ENCODE measurements at places on chromosomes 16 and 17. TPM values are rescaled to one million over a fixed set of nuclear protein-coding genes. Genes with fewer than 3 reads are reported as not detected.

- peaks cover 15% of the 10 kb centered on the region for H3K4me1 ChIP-seq
- no peak overlapping the region for H3K27ac ChIP-seq
- peaks cover 1% of the 10 kb centered on the region for H3K36me3 ChIP-seq
- H3K27me3 ChIP-seq = no peaks in the 10 kb centered on the region
- H3K4me3 ChIP-seq = peak overlapping the region; percentile 40
Measured at GRCh38 chr16:88649195-88649923, 1.5 kb downstream of the CYBA start.

- no peak overlapping the region for H3K4me3 ChIP-seq
- peaks cover 28% of the 10 kb centered on the region for H3K4me1 ChIP-seq
- peaks cover 4% of the 10 kb centered on the region for H3K36me3 ChIP-seq
- no peak overlapping the region for H3K27ac ChIP-seq
- DNase-seq = no peak
Measured at GRCh38 chr16:85615014-85615851, 2.1 kb downstream of the GSE1 start.

DNA sequence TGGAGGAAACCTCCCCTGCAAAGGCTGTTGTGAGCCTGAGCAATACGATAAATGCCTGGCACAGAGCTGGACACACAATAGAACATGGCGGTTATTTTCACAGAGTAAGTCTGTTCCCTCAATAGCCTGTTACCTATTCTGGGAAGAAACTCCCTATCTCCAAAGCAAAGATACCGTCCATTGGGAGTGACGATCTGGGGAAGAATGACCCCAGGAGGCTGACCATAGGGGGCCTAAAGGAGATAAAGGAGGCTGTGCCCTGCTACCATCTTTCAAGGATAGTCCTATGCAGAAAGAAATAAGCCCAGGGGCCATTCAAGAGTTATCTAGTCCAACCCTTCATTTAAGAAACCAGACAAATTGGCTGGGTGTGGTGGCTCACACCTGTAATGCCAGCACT, 4.1 kb upstream of the AXIN2 start:
- H3K27me3 ChIP-seq = no peaks in the 10 kb centered on the region
- H3K4me3 ChIP-seq = no peak overlapping the region
- peaks cover 25% of the 10 kb centered on the region for H3K4me1 ChIP-seq
- no peak overlapping the region for H3K27ac ChIP-seq

DNA sequence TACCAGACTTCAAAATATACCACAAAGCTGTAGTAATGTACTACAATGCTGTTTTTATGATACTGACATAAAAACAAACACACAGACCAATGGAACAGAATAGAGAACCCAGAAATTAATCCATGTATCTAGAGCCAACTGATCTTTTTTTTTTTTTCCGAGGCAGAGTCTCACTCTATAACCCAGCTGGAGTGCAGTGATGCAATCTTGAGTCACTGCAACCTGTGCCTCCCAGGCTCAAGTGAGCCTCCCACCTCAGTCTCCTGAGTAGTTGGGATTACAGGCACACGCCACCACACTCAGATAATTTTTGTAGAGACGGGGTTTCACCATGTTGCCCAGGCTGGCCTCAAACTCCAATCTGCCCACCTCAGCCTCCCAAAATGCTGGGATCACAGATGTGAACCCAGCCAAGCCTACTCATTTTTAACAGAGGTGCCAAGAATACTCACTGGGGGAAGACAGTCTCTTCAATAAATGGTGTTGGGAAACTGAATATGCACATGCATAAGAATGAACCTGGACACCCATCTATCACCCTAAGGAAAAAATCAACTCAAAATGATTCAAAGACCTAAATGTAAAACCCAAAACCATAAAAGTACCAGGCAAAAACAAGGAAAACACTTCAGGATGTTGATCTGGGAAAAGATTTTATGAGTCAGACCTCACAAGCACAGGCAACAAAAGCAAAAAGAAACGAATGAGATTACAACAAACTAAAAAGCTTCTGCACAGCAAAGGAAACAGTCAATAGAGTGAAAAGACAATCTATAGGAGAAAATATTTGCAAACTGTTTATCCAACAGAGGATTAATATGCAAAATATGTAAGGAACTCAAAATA, 63.1 kb downstream of the STX8 start:
- no peak for DNase-seq
- H3K27me3 ChIP-seq = no peaks in the 10 kb centered on the region
- peak overlapping the region; percentile 52 for H3K27ac ChIP-seq
- no peak overlapping the region for H3K4me3 ChIP-seq
- H3K4me1 ChIP-seq = peaks cover 19% of the 10 kb centered on the region
- H3K36me3 ChIP-seq = peaks cover 20% of the 10 kb centered on the region

DNA sequence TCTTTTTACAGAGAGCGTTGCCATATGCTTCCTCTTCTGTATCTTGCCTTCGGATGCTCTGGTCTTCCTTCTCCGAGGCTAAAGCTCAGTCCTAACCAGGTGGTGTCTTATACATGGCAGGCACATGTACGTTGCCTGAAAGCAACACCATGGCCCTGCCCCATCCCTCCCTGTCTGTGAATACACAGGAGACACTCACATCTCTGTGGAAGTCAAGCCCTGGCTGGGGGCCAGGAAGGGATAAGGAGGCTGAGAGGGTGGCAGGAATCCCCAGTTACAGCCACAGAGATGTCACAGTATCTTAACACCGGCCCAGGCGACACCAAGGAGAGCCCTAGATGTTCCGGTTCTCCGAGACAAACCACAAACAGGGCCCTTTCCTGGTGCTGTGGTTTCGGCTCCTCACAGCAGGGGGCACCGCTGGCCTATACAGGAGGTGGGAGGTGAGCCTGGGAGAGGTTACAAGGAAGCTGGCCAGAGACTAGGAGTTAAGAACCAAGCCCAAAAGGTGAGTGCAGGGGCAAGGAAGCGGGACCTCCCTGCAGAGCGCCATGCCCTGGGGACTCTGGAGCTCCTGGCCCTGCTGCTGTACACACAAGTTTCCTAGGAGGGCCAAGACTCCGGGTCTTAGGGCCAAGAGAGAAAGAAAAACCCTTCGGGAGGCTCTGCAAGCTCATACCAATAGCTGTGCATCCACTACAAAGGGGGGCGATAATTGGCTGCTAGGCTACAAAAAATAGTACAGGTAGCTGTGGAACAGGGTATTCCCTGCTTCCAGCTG, 41.7 kb downstream of the SRL start:
- no peak overlapping the region for H3K4me3 ChIP-seq
- H3K36me3 ChIP-seq = no peaks in the 10 kb centered on the region
- H3K27me3 ChIP-seq = no peaks in the 10 kb centered on the region
- no peak overlapping the region for H3K27ac ChIP-seq

- DNase-seq = no peak
- H3K27ac ChIP-seq = no peak overlapping the region
- no peak overlapping the region for H3K4me3 ChIP-seq
- H3K36me3 ChIP-seq = peaks cover 27% of the 10 kb centered on the region
- H3K4me1 ChIP-seq = peaks cover 2% of the 10 kb centered on the region
Measured at GRCh38 chr17:68133346-68134045, 98.0 kb downstream of the KPNA2 start.

GRCh38 chr17:56960596-56961538, at the start of gene COIL:
TSS of gene COIL (minus strand) at chr17:56961050. CDS start at chr17:56961019, 31 bp downstream.
- H3K4me1 ChIP-seq = peaks cover 16% of the 10 kb centered on the region
- H3K36me3 ChIP-seq = no peaks in the 10 kb centered on the region
- peak within 1 kb of the TSS; percentile 86 for H3K27ac ChIP-seq
- no peaks in the 10 kb centered on the region for H3K27me3 ChIP-seq
- peak within 1 kb of the TSS; percentile 78 for H3K4me3 ChIP-seq

DNA sequence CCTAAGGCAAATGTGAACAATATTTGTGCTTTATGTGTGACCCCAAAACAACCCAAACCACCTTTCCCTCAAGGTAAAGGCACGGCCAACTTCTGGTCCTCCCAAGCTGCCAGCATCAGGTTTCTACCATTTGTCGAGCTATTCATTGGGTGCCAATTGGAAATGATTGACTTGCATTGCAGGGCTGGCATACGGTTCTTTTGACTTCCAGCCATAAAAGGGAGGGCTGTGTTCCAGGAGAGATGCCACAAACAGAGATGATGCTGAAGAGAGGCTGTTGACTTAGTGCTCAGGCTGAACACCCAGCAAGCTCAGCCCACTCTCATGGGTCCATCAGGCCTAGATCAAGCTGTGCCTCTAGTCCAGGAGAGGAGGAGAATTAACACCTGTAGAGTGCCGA, 252.4 kb downstream of the GRIN2A start:
- H3K27ac ChIP-seq = no peak overlapping the region
- H3K4me1 ChIP-seq = no peaks in the 10 kb centered on the region
- H3K27me3 ChIP-seq = no peaks in the 10 kb centered on the region
- no peak for DNase-seq

DNA sequence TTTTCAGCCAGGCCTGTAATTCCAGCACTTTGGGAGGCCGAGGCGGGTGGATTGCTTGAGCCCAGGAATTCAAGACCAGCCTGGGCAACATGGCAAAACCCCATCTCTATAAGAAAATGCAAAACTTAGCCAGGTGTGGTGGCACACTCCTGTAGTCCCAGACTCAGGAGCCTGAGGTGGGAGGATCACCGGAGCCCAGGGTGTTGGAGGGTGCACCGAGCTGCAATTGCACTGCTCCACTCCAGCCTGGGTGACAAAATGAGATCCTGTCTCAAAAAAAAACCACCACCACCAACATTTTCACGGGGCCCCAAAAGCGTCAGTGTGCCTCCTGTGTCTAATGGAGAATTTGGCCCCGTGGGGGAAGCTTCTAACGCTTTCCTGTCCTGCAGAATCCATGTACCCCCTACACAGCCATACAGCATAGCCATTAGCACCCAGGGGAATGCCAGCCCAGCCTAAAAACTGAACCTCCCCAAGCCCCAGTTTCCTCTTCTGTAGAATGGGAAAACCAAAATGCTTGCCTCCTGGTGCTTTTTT, 22.2 kb upstream of the MAP3K14 start:
- H3K27ac ChIP-seq = no peak overlapping the region
- no peaks in the 10 kb centered on the region for H3K36me3 ChIP-seq
- no peak for DNase-seq
- H3K27me3 ChIP-seq = no peaks in the 10 kb centered on the region
- H3K4me1 ChIP-seq = peaks cover 39% of the 10 kb centered on the region
- no peak overlapping the region for H3K4me3 ChIP-seq

CDH5 gene
- total RNA-seq = 0.31 TPM

GRCh38 chr16:66260522-66261254, 105.8 kb upstream of the CDH5 start:
- H3K27me3 ChIP-seq = no peaks in the 10 kb centered on the region
- no peak overlapping the region for H3K27ac ChIP-seq
- no peaks in the 10 kb centered on the region for H3K36me3 ChIP-seq
- peak; percentile 73 for DNase-seq
- H3K4me1 ChIP-seq = peaks cover 43% of the 10 kb centered on the region
- H3K4me3 ChIP-seq = no peak overlapping the region

- H3K27me3 ChIP-seq = no peaks in the 10 kb centered on the region
- no peak overlapping the region for H3K4me3 ChIP-seq
- peaks cover 32% of the 10 kb centered on the region for H3K36me3 ChIP-seq
- H3K4me1 ChIP-seq = peaks cover 83% of the 10 kb centered on the region
- H3K27ac ChIP-seq = peak overlapping the region; percentile 90
Measured at GRCh38 chr16:15983898-15984297, 34.5 kb downstream of the ABCC1 start.

C17orf113 gene
- total RNA-seq = 1.6 TPM

DNA sequence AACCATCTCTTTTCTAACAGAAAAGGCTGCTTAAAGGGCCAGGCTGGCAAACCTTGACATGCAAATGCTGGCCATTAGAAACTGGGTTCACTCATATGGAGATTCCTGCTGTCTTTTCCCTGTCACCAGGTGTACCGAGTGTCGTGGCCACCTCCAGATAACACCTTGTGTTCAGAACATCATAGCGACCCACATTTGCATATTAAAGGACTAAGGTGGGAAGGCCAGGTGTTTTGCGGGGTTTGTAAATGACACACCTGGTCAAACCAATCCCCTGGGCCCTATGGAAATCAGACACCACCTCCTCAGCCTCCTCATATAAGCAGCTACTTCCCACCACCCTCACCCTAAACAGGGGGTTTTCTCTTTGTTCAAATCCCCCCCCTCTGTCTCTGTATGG, 2.5 kb upstream of the AIPL1 start:
- no peak for DNase-seq
- no peaks in the 10 kb centered on the region for H3K36me3 ChIP-seq
- no peak overlapping the region for H3K27ac ChIP-seq
- no peaks in the 10 kb centered on the region for H3K4me1 ChIP-seq
- peaks cover 35% of the 10 kb centered on the region for H3K27me3 ChIP-seq
- no peak overlapping the region for H3K4me3 ChIP-seq

- H3K27me3 ChIP-seq = no peaks in the 10 kb centered on the region
- peaks cover 48% of the 10 kb centered on the region for H3K36me3 ChIP-seq
- peaks cover 6% of the 10 kb centered on the region for H3K4me1 ChIP-seq
Measured at GRCh38 chr16:11121914-11122692, 133.9 kb downstream of the SOCS1 start.

- DNase-seq = no peak
- H3K27me3 ChIP-seq = no peaks in the 10 kb centered on the region
- H3K27ac ChIP-seq = no peak overlapping the region
- peaks cover 30% of the 10 kb centered on the region for H3K36me3 ChIP-seq
- H3K4me3 ChIP-seq = no peak overlapping the region
- peaks cover 30% of the 10 kb centered on the region for H3K4me1 ChIP-seq
Measured at GRCh38 chr17:35018814-35019213, 38.5 kb downstream of the LIG3 start.

Data from osteocyte (in vitro differentiated cells).